Tracheal epithelial cell (primary cell): ENCODE measurements at places on chromosomes 4 and X. TPM values are rescaled to one million over a fixed set of nuclear protein-coding genes. Genes with fewer than 3 reads are reported as not detected.

The C4orf51 gene
- total RNA-seq = not detected in 2 replicates

The FAM47A gene
- not detected in 2 replicates for total RNA-seq

The TRIM2 gene
- total RNA-seq = 14.5 and 23.1 TPM in 2 replicates

The GLUD2 gene
- 0.72 and 0.85 TPM in 2 replicates for total RNA-seq

The ZMYM3 gene
- 7.5 and 9.2 TPM in 2 replicates for total RNA-seq

The TMEM150C gene
- 0.48 TPM in 1 of 2 replicates, not detected in the other for total RNA-seq

The ERCC6L gene
- under 0.01 and 0.48 TPM in 2 replicates for total RNA-seq

The MUC7 gene
- total RNA-seq = not detected in 2 replicates

The VCX gene
- not detected in 2 replicates for total RNA-seq

The USP51 gene
- total RNA-seq = 0.21 and 0.24 TPM in 2 replicates

The GPRASP3 gene
- total RNA-seq = 1.3 and 1.7 TPM in 2 replicates

The ATP8A1 gene
- 0.43 and 1.2 TPM in 2 replicates for total RNA-seq

The LGI2 gene
- total RNA-seq = under 0.01 TPM in 1 of 2 replicates, not detected in the other

The PLAC1 gene
- total RNA-seq = 1.3 and 2.4 TPM in 2 replicates

The BEX1 gene
- total RNA-seq = not detected in 2 replicates

The UGT2B28 gene
- total RNA-seq = not detected in 2 replicates

The RBMXL3 gene
- total RNA-seq = not detected in 2 replicates

The METTL14 gene
- total RNA-seq = 22.8 and 43.6 TPM in 2 replicates

The HTN3 gene
- not detected in 2 replicates for total RNA-seq

The KDR gene
- 0.43 and 1.2 TPM in 2 replicates for total RNA-seq

The APEX2 gene
- total RNA-seq = 10.2 and 11.6 TPM in 2 replicates

The FAM53A gene
- total RNA-seq = 1.9 and 3.6 TPM in 2 replicates
